ENCODE measurements at places on chromosomes 16 and 17.

GRCh38 chr16:85312642-85313525, 200.6 kb upstream of the CIBAR2 start:
- no peak for DNase-seq

GRCh38 chr17:74354123-74354522, 7.5 kb downstream of the BTBD17 start:
- DNase-seq, result no peak

DNA sequence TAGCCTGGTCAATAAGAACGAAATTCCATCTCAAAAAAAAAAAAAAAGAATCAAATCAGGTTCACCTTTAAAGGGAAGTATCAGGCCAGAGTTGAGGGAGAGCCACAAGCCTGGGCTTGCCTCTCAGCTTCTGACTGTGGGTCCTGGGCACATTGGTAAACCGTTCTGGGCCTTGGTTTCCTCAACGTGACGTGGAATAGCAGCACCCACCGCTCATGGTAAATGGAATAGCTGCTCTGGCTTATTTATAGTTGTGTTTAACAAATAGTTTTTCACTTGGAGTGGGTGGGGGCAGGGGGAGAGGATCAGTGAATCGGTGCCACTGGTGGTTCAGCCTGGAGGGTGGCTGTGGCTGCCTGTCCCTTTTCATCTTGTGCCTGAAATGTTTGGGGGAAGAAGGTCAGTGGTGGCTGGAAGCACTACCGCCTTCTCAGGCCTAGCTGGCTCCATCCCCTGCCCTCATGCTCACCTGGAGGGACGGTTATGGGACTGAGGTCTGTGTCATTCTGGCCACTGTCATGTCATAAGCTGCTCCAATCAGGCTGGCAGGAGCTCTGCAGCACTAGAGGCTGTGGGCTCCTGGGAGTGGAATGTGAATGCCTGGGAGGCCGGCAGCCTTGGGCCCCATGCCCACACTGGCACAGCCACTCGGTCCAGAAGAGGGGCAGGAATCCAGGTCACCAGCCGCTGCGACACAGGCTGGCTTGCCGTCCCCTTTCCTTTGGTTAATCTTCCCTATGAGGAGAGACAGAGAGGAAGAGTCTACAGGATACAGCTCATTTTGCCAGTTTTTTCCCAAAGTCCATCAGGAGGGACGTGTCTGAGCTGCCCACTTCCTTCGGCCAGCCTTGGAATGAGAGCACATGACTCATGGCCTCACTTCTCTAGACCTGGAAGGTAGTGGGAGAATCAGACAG, 27.0 kb downstream of the CCR7 start:
- DNase-seq, result no peak

GRCh38 chr16:84700446-84701300, 873 bp downstream of the USP10 start:
- DNase-seq, result no peak

DNA sequence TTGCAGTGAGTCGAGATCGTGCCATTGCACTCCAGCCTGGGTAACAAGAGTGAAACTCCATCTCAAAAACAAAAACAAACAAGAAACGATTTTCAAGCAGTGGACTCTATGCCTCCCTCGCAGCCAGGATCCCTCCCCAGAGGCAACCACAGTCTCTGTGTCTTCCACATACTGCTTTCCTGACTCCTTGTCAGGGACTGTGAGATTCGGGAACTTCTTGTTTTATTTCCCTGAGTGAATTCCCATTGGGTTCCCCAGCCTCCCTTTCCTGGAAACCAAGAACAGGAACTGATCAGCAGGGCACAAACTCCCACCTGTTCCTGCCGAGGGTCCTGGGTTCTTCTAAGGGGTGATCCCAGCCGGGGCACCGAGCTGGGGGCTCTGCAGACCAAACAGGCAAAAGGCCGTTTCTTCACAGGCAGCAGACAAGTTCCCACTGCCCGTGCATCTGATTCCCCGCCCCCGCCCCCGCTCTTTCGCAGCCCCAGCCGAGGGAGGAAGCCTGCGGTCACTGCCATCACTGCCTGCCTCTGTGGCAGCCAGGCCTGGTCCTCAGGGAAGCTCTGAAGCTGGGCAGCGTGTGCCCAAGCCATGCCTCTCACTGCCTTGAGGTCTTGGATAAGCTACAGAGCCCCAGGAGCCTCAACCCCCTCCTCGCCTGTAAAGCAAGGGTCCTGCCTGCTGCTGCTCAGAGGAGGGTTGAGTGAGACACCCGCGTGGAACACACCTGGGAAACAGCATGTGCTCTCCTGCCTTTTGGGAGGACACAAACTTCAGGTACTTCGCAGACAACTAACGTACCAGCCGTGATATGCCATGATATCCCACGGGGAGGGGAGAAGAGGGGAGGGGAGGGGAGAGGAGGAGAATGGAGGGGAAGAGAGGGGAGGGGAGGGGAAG, 5.5 kb upstream of the PIEZO1 start:
- DNase-seq, result no peak

DNA sequence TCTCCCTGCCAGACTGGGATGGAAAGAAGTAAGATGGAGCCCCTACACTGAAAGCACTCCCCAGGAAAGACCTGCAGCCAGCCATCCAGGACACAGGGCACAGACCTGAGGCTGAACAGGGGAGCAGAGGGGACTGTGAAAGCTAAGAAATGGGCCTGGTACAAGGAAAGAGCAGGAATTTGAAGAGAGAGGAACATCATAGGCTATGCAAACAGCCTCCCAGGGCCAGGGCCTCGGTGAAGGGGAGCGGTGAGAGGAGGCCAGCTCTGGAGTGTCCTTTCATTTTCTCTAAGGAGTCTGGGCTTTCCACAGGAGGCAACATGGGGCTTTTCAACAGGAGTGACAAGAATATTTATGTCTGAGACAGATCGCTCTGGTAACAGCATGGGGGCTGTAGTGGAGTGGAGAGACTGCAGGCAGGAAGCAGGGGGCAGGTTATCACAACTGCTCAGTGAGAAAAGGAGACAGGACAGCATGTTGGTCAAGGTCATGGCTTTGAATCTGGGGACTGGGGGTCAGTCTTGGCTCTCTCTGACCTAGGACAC, 50.1 kb downstream of the TOM1L2 start:
- no peak for DNase-seq

- no peak for DNase-seq
Measured at GRCh38 chr16:74654536-74655050, 12.1 kb downstream of the RFWD3 start.

DNA sequence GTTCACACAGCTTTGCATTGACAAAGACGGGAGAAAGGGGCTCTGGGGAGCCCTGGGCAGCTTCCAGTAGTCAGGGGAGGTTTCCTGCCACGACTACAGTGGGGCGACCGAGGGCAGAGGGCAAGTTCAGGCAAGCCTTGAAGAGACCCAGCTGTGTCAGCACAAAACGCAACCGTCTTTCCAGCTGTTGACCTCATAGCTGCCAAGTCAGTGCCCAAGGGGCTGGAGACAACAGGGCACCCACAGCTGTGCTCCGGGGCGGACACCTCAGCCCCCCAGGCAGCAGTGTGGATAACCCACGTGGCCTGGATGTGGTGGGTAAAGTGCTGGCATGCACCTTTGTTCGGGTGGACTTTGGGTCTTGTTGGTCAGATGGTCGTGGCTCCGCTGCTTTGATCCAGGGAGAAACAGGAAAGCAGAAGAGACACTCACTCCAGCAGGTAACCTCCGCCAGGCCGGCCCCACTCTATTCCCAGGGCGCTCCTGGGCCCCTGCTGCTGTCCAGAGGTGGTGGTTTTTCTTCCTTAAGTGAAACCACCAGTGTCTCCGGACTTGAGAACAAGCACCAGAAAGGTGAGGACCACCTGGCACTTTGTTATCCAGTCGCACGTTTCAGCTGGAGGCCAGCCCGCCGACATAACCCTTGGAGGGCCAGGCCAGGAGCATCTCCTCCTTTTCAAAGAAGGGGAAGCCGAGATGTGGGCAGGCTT, 17.6 kb upstream of the CBX2 start:
- DNase-seq, result peak; percentile 47

DNA sequence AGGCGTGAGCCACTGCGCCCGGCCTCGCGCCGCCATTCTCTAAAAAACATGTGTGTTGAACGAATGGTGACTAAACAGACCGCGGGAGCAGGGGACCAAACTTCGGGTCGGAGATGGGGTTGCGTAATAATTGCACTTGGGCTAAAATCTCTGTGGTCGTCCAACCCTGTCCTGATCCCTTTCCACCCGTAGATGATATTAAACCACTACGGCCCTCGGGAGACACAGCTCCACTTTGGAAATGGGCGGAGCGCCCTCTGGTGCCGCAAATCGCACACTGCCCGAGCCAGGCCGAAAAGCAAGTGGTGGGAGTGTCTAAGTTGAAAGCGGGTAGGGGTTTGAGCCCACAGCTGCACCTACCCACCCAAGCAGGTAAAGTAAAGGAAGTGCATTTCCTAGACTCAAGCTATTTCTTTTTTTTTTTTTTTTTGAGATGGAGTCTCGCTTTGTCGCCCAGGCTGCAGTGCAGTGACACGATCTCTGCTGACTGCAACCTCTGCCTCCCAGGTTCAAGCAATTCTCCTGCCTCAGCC, 17.0 kb downstream of the CAVIN1 start:
- peak; percentile 81 for DNase-seq

DNA sequence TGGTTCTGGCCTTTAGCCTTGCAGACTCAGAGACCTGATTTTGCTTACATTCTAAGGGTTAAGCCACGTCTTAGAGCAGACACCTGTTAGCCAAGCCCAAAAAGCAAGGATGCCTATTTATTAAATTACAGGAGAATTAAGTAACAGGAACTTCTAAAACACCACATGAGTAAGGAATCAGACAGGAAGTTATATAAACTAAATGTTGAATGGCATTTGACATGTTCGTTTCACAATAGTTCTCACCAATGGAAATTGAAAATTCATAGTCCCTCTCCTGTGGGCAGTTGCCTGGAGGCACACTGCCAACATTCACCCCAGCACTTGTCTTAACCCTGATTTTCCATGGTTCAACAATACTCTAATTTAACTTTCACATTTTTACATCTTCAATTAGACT, 9.0 kb downstream of the KRTAP9-7 start:
- no peak for DNase-seq

- DNase-seq, result no peak
Measured at GRCh38 chr17:68903286-68903685, 51.9 kb downstream of the ABCA8 start.

DNA sequence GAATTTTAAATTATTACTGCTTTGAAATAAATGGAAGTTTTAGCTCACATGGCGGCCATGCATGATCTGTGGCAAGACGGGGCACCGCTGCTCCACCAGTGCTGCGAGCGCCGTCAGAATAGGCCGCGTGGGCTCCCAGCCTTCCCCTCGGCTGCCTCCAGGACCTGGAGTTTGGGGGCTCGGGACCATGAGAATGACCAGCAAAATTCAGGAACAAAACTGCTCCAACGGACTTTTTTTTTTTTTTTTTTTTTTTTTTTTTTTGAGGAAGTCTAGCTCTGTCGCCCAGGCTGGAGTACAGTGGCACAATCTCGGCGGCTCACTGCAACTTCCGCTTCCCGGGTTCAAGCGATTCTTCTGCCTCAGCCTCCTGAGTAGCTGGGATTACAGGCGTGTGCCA, 38.3 kb upstream of the AKAP1 start:
- no peak for DNase-seq

DNA sequence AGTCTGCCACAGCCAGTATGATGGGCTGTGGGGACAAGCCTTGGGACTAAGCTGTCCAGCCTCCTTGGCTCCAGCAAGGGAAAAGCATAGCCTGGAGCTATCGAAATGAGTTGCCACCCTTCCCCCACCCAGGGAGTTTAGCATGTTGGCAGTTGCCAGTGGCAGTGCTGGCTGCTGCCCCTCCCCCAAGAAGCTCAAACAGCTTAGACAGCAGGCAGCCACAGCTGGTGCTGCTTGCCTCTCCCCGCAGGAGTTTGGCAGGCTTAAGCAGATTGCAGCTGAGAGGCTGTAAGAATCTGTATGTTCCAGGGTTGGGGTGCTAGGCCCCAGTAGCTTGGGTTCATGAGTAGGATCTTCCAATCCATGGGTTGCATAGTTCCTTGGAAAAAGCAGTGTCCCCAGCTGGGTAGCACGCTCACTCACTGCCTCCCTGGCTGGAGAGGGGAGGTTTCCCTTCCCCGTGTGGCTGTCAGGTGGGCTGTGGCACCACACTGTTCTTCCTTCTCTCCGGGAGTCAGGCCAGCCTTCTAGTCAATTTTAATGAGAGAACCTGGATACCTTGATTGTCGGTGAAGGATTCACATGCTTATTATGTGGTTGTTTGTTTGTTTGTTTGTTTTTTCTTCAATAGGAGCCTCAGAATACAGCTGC, 506.1 kb downstream of the CDH11 start:
- peak; percentile 85 for DNase-seq

- DNase-seq, result no peak
Measured at GRCh38 chr16:85674828-85675227, 13.9 kb downstream of the GINS2 start.

GRCh38 chr17:8150194-8151119, 1.7 kb downstream of the PER1 start:
- DNase-seq, result no peak

DNA sequence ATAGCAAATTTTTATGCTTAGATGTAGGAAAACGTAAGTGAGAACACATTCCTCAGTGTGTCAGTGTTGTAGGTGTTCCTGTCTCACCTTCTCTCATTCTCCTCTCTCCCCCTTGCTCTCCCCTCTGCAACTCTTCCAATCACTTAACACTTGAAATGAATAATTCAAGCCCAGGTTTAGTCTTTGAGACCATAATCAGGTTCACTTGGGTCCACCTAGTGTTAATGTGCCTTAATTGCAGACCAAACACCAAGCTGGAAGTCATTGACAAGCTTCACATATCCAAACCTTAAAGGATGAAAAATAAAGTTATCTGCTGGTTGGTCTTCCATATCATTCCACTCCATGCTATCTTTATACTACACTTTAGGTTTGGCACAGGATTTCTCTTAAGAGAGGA, 37.0 kb downstream of the STXBP4 start:
- peak; percentile 6 for DNase-seq

GRCh38 chr16:12708266-12708665, 95.4 kb downstream of the CPPED1 start:
- DNase-seq, result no peak

DNA sequence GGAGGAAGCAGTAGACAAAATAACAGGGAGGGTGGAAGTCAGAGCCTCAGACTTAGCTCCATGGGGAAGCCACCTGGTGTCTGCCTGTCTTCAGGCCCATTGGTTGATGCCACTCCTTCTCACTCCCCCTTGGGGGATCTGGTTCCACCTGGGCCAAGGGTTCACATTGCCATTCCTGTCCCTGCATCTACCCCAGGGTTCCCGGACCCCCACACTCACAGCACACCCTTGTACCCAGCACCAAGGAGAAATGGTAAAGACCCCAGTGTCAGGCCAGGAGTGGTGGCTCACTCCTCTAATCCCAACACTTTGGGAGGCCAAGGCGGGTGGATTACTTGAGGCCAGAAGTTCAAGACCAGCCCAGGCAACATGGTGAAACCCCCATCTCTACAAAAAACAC, 1.0 kb upstream of the CA7 start:
- DNase-seq, result no peak

DNA sequence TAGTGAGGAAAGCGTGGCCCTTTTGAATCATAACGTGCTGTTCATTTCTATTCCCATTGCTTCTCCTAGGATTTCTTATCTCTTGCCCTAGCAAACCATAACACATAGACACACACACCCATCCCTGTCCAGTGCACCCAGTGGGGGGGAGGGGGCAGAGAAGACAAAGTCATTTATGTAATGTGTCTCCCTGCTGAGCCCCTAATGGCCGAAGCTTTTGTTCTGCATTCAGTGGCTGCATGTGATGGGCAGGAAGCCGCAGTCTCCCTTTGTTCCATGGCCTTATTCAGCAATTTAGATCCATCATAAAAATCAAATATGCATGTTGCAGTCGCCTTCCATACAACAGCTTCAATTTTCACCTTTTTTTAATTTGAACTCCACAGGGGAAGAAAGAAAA, 325.4 kb downstream of the ZFHX3 start:
- DNase-seq, result no peak

GRCh38 chr16:58503863-58504688, 4.1 kb downstream of the NDRG4 start:
- no peak for DNase-seq

- no peak for DNase-seq
Measured at GRCh38 chr17:59804901-59805465, 87.8 kb downstream of the TUBD1 start.
